ENCODE measurements at places on chromosomes 2 and 18.
A peak's percentile ranks its signal among the peaks of the same experiment; 100 is the strongest.

GRCh38 chr2:149733936-149734685, 146.5 kb upstream of the MMADHC start:
- peak; percentile 3 for DNase-seq

GRCh38 chr2:167294776-167295140, 406.5 kb downstream of the XIRP2 start:
- DNase-seq = no peak

DNA sequence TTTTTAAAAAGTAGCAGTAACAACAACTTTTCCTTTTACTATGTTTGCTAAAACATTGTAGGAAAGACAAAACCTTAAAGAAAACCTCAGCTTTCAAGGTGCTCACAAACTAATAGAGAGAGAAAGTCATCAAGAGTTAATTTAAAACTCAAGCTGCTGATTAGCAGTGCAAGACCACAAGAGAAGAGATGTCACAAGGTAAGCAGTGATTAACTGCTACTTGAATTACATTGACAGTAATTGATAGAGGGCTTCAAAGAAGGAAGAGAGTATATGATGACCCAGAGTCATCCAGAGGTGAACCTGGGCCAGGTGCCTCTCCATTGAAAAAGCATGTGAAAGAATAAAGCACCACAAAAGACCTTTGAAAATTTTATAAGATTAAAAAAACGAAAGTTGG, 939.6 kb upstream of the CNTNAP5 start:
- no peak for DNase-seq

- peak; percentile 18 for DNase-seq
These were observed 788 bp downstream of the USP14 start for GRCh38 chr18:159037-159652.

DNA sequence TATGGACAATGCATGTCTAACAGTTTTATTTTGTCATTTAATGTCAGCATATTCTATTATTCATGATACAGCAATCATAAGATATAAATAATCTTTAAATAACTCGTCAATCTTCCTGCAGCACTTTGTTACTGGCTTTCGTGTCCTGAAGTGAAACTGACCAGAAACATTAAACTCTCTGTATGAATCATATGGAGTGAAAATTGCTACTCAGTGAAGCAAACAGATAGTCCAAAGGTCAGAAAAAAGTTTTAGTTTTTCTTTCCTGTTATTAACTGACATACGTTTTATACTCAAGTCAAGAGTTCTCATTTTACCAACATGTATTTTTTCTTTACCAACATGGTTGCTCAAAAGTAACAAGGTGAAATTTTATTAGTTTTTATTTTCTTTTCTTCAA, 106.8 kb upstream of the GALNT5 start:
- peak; percentile 4 for DNase-seq

GRCh38 chr2:109558076-109558882, 55.5 kb downstream of the SEPTIN10 start:
- DNase-seq = peak; percentile 46

DNA sequence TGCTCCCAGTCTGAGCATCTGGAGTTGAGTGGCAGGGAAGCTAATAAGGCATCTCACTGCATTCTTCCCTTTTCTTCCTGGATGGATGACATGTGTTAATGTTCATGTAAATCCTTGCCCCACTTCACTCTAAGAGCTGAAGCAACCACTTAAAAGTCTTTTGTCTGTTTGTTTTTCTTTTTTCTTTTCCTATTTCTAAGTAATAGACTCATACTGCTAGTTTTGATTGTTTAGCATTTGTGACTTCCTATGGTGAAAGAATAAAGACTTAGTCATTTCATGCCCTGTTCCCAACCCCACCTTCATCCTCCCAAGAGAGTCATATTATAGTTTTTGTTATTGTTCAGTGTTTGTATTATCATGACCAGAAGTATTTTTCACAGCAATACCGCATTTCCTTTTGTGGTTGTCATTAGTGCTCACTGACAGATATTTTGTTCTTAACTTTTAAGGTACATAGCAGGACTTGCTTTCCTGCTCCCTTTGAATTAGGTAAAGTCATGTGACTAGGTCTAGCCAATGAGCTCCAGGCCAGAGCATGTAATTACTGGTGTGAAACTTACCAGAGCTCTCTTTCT, 18.1 kb upstream of the SPP2 start:
- DNase-seq = no peak

GRCh38 chr18:65750389-65751154, at the start of gene CDH7:
TSS of gene CDH7 (plus strand) at chr18:65751012. CDS start at chr18:65762843, 11,831 bp downstream.
- DNase-seq = no peak

GRCh38 chr2:198662905-198663304, 794.8 kb downstream of the SATB2 start:
- no peak for DNase-seq

DNA sequence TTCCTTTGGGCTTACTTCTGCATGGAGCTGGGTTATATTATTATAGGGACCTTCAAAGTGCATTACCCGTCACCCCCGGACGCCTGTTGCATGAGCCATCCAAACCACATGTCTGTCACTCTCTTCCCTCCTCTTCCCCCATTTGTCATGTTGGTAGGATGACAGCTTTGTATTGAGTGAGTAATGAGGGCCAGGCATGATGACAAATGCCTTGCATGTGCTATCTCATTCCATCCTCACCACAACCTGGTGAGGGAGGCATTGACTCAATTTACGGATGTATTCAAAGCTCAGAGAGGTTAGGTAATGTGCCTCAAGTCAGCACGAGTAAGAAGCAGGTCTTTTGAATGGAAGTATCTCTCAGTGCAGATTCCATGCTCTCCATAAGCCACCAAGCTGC, 510.5 kb upstream of the TNP1 start:
- peak; percentile 23 for DNase-seq

DNA sequence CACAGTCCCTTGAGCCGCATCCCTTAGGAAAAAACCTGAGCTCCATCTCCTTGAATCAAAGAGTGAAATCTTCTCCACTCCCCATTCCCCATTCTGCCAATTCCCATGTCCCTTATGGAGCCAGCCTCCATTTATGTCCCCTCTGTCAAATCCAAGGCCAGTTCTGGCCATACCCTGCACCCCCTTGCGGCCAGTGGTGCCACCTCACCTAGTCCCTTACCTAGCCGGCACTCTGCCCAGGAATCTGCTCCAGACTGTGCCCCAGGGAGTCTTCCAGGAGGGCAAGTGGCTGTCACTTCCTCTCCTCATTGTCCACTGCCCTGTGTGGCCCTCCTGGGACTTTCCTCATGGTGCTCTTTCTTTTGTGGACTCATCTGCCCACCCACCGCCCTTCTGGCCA, 195.4 kb upstream of the RMP24 start:
- DNase-seq = peak; percentile 22

GRCh38 chr2:88036182-88036581, 19.4 kb downstream of the KRCC1 start:
- no peak for DNase-seq

DNA sequence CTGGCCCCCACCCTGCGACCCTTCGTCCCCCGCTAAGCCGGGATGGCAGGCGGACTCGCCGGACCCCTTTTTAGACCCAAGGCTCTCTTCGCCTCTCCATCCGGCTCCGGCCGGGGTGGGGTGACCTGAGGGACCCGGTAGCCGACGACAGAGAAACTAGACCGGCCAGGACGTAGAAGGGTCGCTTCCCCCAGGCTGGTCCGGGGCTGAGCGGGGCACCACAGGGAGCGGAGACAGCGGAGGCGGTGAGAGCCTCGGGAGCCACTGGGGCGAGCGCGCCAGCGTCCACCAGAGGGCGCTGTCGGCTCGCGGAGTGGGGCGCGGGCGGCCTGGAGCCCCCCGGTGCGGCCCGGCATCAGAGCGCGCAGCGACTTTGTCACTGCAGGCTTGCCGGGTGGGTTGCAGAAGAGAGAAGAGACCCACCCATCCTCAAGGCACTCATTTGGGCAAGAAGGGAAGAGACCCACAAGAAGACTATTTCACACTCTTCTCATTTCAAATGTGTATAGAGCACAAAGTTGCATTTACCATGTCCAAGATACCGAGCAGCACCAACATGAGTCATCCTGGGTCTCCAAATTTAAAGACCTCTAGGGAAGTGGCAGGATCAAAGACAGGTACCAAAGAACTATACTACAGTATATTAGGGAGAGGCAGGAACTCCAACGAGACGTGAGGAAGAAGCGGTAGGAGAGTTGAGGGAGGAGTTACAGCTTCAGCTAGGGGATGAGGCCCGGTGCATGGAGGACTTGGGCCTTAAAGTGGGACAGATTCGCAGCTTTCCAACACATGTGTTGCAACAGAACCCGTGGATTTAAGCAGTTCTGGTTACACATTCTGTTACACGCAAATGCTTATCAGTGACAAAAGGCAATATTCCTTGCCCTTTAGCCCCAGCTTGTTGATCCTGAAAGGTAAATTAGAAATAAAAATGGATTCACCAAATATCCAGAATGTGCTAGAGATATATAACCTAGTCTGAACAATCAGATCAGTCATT, 7.6 kb upstream of the PRKCE start:
- DNase-seq = peak; percentile 61

GRCh38 chr18:79000997-79001396, 21.4 kb downstream of the SALL3 start:
- DNase-seq = no peak

- no peak for DNase-seq
These were observed 107.4 kb downstream of the PDCL3 start for GRCh38 chr2:100670232-100670631.

DNA sequence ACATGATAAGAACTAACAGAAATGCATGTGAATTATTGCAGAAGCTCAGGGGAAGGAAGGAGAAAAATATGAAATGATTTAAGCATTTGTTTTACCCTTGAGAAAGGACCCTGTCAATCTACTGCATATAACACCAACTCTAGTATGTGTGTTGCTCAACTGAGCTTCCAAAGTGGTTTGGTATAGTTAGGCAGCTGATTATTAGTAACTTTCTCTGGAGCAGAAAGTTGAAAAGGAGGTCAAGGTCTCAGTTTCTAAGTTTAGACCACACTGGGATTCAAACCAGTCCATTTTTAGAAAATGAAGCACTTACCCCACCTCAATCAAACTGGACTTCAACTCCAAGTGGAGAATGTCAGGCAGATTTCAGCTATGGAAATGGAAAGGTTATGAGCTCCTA, 123.3 kb upstream of the CDC42EP3 start:
- DNase-seq = no peak

DNA sequence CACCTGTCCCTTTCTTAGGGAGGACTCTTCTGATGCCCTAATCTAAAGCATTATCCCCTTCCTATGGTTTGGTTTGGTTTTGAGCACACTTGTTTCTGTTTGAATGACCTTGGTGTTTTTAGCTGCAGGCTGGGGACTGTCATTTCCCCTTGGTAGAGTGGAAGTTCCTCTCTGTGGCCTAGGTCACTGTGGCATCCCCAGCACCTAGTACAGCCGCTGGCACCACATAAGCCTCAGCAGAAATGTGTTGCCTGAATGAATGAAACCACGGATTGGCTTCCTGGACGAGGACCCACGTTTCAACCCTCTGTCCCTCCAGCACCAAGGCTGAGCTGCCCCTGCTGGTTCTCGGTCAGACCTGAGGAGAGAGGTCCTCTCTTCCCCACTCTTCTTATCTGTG, 159.9 kb downstream of the CTIF start:
- no peak for DNase-seq

DNA sequence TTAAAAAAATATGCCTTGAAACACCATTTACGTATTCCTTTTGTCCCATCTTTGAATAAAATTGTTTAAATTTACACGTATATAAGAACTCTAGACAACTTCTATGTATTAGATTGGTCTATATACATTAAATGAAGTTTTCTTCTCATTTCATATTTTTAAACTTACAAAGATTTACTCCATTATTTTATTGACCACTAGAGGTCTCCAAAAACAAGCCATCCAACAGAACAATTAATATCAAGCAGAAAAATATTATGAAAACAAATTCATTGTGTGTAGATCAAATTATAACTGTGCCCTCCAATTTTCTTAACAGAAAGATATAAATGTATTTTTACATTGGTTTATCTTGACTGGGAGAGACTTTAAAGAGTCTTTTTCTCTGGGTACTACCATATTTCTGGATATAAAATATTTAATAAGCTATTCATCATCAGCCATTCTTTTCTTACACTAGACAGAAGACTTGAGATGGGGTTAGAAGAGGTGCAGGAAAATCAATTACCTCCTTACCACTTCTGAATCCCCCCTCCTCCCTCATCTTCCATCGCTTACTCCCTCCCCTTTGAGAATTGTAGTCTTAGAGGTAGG, 66.5 kb downstream of the DPP4 start:
- DNase-seq = no peak

DNA sequence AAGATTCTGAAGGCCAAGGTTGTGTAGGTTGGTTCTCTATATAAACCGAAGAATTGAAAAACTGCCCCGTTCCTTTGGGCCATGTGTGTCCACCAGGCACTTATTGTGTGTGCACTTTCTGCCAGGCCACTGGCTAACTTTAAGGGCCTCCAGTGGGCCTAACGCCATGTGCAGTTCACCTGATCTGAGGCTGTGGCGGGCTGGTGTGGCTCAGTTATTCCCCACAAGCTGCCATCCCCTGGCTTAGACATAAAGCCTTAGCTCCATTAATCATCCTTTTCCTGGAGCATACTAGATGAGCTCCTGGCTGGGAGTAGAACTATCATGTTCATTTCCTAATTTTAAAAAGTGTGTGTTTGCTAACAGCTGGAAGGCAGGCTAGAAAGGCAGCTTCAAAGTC, 304.1 kb upstream of the TNP1 start:
- no peak for DNase-seq

DNA sequence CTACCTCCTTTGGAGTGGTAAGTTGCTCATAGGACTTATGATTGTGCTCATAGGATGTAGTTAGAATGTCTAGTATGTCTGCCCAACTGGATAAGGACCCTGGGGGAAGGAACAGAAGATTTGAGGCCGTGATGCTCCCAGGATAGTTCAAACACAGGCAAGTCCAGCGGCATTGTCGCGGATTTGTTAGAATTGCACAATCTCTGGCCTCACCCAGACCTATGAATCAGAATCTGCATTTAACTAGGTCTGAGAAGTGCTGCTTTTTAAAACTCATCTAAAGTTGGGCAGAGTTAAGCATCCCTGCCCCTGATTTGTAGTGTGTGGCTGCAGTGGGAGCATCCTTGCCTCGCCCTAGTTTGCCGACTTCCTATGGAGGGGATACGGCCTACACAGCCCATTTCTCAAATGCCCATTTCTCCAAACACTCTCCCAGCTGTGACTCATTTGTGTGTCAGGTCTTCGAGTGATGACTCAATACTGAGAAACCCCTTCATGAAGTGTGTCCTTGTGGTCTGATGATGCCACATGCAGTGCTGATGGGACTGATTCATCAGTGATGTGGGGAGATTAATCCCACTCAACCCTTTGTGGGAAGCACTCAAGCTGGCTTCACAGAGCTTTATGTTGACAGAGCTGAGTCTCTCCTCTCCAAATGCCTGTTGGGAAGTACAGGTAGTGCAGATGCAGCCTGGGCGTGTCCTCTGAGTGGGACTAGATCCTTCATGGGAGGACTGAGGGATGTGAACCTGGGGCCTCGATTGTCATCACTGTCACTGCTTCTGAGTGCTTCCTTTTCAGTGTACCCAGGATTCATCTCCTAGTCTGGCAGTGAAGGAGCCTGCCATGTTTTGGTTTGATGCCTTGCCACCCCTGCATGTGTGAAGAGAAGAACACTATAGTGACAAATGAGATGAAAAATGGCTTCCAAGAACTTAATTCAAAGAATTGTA, 18.7 kb downstream of the SMIM21 start:
- peak; percentile 65 for DNase-seq

- no peak for DNase-seq
These were observed 102.7 kb downstream of the TWIST2 start for GRCh38 chr2:238950551-238950950.
